ENCODE measurements at places on chromosomes 16 and 17.

- DNase-seq: peak; percentile 45
Observed at GRCh38 chr17:77647531-77647930, 311.0 kb upstream of the TNRC6C start.

DNA sequence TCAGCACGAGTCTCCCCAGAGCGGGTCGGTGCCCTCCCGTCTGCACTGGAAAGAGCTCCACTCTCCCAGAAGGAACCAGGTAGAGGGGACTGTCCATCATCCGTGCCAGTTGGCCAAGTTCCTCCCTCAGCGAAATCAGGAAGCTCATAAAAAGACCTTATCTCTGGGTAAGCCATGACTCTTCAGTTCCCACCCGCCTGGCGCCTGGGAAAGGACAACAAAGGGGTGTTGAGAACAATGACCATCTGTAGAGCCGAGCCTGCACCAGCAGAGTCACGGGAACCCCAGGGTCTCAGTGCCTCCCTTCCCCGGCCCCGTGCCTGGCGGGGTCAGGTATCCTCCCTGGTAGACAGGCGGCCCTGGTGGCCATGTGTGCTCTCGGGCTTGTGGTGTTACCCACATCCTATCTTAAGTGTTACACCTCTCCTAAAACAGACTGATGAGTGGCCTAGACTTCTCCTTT is 190.7 kb downstream of the AXIN2 start:
- peak; percentile 86 for DNase-seq

- DNase-seq: no peak
Observed at GRCh38 chr16:29148131-29148691, 163.4 kb downstream of the LAT start.

DNA sequence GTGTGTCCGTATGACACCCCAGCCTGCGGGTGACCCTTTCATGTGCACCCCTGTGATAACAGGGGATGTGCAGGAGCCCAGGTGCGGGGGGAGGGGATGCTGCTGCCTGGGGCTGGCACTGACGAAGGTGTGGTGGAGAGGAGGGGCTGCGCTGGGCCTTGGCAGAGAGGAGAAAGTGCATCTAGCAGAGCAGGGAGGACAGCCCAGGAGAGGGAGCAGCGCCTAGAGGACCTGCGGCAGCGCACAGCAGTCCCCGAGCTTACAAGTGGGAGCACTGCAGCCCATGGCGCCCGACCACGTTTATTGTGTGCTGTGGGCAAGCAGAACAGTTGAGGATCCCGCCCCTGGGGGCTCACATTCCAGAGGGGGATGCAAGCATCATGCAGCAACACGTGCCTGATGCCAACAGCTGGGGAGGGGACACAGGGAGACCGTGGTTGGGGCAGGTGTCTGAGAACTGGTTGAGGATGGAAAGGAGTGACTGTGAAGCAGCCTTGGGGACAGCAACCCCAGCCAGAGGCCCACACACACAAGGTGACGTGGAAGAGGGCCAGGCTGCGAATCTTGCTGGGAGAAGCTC is 10.9 kb upstream of the SLC7A5 start:
- peak; percentile 56 for DNase-seq

DNA sequence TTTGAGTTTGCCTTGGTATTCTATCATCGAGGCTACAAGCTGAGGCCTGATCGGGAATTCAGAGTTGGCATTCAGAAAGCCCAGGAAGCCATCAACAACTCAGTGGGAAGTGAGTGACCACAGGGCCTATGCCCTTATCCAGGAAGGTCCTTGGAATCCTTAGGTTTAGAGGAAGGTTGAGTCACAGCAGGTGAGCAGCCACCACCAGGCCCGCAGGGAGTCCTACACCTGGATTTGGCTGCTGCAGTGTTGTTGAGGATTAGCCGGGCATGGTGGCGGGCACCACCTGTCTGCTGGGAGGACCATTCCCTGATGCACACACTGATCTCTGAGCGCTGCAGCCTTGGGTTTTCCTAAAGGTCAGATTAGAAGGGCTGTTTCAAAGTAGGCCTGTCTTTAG is 5.2 kb downstream of the ODAD4 start:
- DNase-seq: no peak

- no peak for DNase-seq
Observed at GRCh38 chr16:12291989-12292759, 315.6 kb downstream of the SNX29 start.

DNA sequence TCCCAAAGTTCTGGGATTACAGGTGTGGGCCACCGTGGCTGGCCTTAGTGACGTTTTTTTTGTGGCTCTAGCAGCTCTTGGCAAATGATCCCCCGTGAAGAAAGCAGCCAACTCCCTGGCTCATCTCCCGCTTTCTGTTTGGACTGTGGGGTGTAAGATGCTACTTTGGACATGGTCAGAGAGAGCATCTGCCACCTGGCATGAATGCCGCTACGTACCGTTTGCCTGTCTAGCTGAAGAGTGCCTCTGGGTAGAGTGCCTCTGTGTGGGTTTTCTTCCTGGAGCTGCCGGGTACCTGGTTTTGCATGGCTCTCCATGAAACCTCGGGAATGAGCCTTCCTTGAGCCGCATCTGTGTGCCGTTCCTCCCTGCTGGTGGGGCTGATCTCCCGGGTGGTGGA is 34.3 kb downstream of the NDEL1 start:
- DNase-seq: no peak

DNA sequence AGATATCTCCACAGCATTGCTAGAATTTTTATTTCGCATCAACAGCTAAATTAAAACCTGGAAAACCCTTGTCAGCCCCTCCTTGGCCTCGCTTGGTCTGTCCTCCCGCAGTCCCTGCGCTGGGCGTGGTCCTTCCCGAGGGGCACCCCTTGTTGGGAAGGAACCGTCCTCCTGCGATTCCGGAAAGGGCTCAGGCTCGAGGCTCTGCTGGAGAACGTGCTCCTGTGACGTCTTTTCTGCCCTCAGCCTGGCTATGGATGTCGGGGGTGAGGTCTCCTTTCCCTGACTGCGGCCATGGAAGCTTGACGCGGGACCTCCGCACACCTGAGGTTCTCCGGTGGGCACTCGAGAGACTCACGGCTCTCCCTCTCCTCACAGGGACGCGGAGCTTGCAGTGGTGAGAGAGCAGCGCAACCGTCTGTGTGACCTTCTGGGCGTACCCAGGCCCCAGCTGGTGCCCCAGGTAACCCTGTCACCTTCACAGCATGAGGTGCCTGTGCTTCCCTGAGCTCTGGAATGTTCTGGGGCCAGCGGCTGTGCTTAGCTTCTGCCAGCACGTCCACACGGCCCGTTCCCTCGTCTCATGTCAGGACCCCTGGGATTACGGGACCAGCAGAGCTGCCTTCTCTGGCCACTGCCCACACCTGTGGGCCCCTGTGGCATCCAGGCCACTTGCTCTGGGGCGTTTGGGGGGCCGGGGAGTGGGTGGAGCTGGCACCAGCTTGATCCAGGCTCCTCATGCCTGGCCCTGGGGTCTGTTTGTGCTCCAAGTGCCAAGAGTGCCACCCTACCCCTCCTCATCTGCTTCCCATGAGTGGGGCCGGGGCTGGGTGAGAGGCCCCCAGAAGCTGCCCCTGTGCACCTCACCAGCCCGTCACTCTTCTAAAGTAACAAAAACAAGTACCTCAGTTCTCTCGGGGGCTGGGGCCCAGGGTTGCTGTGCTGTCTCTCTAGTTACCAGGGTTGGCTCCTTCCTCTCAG is 101.5 kb upstream of the ZNF750 start:
- DNase-seq: peak; percentile 50

GRCh38 chr17:81083125-81083765 is 48.3 kb downstream of the BAIAP2 start:
- no peak for DNase-seq

- DNase-seq: no peak
Observed at GRCh38 chr16:49673442-49673841, 182.5 kb downstream of the ZNF423 start.

GRCh38 chr17:48636177-48637018 is 10.2 kb upstream of the HOXB9 start:
- DNase-seq: peak; percentile 99

DNA sequence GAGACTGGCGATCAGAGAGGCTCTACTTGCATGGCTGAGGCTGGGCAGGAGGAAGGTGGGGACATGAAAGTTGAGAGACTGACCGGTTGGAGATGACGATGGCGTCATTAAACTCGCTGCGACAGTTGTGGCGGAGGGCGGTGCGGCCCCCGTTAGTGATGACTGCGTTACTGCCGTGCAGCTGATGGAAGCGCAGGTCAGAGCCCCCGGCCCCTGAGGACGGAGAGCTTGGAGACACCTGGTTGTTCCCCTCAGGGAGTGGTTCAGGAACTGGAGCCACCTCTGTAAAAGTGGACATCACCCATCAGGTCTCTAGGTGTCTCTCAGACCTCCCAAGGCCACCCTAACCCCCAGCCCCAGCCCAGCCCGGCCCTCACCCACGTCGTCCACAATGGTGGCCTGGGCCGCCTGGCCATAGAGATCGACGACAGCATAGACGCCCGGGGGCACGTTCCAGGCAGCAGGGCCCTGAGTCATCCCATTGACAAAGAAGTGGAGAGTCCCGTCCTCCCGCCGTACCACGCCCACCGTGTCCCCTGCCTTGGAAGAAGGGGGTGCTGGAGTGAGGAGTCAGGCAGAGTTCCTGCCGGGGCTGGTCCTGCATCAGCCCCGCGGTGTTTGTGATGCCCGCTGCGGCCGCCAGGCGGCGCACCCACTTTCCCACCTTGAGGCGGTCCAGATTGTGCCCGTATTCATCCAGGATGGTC is 5.3 kb downstream of the NEURL4 start:
- peak; percentile 86 for DNase-seq

GRCh38 chr16:85602402-85603202 is 10.5 kb upstream of the GSE1 start:
- DNase-seq: no peak

Data from islet precursor cell (in vitro differentiated cells).